ENCODE measurements at places on chromosomes 1 and 21. TPM values are rescaled to one million over a fixed set of nuclear protein-coding genes. Genes with fewer than 3 reads are reported as not detected.

The CLCA4 gene
- total RNA-seq = 0.20 TPM

- peak; percentile 55 for DNase-seq
Measured at GRCh38 chr1:156004843-156005584, 15.7 kb downstream of the SSR2 start.

DNA sequence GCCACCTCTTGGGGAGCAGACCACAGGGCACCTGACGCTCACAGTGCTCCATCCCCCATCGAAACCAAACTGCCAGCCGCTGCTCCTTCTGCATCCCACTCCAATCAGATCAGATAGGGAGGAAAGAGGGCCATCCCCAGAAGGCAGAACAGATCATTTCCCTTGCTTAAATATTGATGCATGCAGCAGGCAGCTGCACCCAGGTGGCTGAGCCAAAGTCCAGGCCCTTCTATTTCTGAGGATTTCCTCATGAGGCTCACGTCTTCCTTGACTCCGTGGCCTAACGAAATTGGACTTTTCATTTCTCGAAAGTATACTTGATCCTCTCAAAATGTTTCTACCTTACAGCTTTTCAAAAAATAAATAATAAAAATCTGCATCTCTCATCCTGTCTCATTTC lies 239.2 kb downstream of the ATG4C start:
- no peak for DNase-seq

GRCh38 chr1:30129421-30130055 lies 593.8 kb downstream of the MATN1 start:
- no peak for DNase-seq

- peak; percentile 21 for DNase-seq
Measured at GRCh38 chr1:168498159-168498631, 45.6 kb downstream of the XCL2 start.

The GPR137B gene
- total RNA-seq = 30.5 TPM

DNA sequence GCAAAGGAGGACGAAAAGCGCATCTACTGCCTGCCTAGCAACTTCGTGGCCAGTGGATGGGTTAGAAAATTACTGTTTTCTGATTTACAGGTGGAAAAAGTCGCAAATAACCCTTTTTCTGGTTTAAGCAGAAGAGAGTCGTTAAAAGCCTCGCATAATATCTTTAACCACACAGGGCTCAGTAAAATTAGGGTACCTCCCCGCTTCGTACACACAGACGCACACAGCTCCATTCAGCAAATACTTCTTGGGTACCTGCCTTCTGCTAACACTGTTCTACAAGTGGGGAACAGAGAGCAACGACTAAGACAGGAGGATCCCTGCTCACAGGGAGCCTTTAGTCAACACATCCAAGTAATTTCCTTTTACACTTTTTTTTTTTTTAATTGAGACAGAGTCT lies 704 bp downstream of the ALG6 start:
- DNase-seq = no peak

The FBXO2 gene
- total RNA-seq = 22.0 TPM

DNA sequence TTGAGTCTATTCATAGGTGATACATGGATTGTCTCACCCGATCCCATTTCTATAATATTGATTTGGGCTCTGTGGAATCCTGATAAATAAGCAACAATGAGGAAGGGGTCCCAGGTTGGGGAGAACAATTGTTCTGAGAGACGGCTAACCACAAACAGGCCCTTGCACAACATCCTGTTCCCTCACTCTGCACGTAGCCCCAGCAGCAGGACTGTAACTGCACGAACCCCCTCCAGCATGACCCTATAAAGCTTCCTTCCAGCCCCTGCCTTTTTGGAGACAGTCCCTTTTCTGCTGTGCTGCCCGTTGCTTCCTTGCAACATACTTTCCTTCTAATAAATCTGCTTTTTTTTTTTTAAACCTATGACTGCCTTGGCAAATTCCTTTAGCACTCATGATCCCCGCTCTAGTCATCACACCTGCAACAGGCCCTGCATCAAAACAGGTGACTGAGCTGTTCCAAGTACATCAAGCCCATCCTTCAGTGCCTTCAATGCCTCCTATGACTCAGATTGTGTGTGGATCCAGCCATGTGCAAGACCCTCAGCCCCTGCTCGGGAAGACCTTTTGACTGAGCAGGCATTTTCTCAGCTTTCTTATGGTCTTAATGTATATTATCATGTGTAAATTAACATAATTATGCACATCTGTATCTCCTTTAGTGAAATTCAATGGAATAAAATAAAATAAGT lies 63.7 kb upstream of the B3GALNT2 start:
- DNase-seq = no peak

GRCh38 chr1:94230920-94231319 lies 6.5 kb downstream of the ARHGAP29 start:
- no peak for DNase-seq

The DCDC2B gene
- not detected for total RNA-seq

GRCh38 chr1:29320156-29320940 lies 84.0 kb downstream of the PTPRU start:
- DNase-seq = no peak

The HMCN1 gene
- total RNA-seq = 3.7 TPM

- DNase-seq = no peak
Measured at GRCh38 chr1:216843409-216843808, 120.2 kb upstream of the ESRRG start.

The HES2 gene
- total RNA-seq = 0.09 TPM

DNA sequence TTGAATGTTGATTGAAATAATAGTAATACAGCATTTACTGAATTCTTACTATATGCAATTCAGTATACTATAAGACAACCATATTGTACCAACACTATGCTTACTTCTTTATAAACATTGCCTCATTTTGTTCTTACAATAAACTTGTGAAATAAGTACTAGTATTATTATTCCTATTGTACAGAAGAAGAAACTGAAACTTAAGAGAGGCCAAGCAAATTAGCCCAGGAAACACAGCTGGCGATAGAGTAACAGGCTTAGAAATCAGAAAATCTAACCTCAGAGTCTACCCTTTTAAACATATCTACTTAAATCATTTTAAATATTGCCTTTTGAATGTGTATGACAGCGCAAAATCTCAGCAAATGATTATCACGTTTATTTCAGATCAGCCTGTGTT lies 41.7 kb downstream of the FASLG start:
- no peak for DNase-seq

DNA sequence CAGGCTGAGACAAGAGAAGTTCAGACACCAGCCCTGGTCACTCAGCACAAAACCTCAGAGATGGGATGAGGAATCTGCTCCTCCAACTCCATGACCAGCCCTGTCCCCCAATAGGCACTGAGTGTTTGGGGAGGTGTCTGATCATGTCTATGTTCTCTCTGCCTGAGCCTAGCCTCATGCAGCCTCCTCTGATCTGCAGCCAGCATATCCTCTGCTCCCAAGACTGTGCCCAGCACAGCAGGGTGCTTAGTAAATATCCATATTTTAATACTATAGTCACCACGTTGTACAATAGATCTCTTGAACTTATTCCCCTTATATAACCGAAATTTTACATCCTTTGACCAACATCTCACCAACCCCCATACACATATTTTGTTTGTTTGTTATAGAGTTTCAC lies 202.9 kb downstream of the MATN1 start:
- no peak for DNase-seq

The KCNE2 gene
- total RNA-seq = not detected

- DNase-seq = no peak
Measured at GRCh38 chr1:92901699-92902405, 59.4 kb downstream of the DIPK1A start.

- no peak for DNase-seq
Measured at GRCh38 chr1:12147201-12147701, 19.5 kb upstream of the TNFRSF1B start.

DNA sequence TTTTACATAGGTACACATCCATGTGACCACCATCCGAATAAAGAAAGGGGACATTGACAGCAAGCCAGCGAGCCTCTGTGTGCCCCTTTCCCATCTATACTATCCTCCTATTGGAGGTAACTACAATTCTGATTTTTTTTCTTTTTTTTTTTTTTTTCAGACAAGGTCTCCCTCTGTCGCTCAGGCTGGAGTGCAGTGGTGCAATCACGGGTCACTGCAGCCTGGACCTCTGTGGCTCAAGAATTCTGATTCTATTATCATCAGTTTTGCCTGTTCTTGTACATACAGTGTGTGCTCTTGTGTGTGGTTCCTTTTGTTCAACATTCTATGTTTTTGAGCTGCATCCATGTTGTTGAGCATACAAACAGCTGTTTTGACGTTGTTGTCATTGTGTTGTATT lies 56.0 kb upstream of the SRSF10 start:
- DNase-seq = no peak

- DNase-seq = no peak
Measured at GRCh38 chr1:107620753-107621152, 344.2 kb downstream of the VAV3 start.
